GM04504 (cell line): ENCODE measurements at places on chromosomes 2 and 18.

- no peak for DNase-seq
Measured at GRCh38 chr2:86218124-86218523, 18.9 kb downstream of the MRPL35 start.

GRCh38 chr2:71800106-71800809 lies 346.9 kb downstream of the DYSF start:
- no peak for DNase-seq

DNA sequence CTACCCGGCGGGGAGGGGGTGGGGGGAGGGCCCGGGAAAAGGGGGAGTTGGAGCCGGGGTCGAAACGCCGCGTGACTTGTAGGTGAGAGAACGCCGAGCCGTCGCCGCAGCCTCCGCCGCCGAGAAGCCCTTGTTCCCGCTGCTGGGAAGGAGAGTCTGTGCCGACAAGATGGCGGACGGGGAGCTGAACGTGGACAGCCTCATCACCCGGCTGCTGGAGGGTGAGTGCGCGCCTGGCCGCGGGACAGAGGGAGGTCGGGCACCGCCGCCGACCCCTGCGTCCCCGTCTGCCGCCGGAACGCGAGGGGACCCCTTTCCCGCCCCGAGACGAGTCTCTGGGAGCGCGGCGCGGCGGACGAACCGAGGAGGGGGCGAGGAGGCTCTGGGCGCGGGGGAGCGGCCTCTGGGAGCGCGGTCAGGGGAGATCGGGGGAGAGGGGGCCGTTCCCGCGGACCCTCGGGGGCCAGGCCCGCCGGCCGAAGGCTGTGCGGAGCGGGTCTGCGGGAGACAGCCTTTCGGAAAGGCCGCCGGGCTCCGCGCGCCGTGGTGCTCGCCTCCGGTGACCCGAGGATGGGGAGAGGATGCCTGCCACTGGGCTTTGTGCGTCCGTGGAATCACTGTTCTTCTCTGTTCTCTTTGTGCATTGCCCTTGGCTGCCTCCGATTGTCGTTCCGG lies 463 bp downstream of the PPP1CB start:
- DNase-seq: no peak

DNA sequence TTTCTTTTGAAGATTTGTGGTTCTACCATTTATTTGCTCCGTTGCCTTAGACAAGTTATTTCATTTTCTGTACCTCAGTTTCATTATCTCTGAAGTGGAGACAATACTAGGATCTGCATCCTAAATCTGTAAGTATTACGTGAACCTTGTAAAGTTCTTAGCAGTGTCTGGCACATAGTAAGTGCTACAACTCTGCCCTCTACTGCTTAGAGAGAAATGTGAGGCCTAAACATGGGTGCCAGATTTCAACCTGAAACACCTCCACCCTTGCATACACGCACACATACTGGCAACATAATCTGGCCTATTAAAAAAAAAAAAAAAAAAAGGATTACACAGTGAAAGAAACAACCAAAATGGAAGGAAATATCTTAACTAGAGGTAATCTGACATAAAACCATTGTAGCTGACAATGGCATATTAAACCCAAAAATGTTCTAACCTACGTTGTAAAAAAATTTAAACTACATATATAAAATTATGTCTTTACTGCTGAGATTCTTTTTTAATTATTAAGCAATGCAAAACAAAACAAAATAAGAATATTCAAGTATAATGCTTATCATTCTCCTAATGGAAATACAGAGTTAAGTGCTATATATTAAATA lies 132.6 kb downstream of the MAP2 start:
- DNase-seq: peak; percentile 16

DNA sequence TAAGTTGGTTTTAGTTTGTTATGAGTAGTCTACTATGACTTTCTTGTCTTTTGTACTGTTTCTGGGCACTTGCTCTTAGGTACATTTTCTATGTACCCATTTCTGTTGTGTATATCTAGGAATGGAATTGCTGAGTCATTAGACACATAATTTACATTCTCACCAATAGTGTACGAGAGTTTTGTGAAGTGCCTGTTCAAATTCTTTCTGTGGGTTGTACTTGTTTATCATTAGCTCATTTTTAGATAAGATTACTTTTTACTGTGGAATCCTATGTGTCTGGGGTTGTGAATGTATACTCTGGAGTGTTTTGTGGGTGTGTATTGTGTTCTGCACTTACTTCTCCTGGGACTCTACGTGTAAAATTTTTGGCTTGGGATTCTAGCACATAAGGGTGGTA lies 36.6 kb upstream of the CD28 start:
- no peak for DNase-seq

DNA sequence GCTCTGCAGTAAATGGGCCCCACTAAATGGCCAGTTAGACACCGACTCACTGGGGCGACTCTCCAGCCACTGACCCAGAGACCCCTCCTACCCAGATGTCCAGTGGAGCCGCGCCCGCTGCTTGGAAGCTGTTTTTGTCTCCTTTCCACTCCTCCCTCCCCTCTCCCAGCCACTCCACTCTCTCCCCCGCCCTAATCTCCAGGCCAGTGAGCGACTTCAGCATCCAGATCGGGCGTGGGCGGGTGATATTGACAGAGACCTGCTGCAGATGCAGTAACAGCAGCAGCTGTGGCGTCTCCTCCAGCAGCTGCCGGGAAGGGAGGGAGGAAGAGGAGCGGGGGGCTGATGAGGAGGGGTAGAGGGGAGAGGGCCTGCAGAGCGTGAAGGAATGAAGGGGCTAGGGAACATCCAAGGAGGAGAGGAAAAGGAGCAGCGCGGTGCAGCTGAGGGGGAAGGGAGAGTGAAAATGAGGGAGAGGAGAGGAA lies at the start of gene SCN7A:
Gene SCN7A, minus strand, starts transcription at position 110 of the 485 bp plus-strand sequence. CDS start 16,553 bp downstream, outside the sequence.
- no peak for DNase-seq

GRCh38 chr2:100948942-100949811 lies 52.9 kb upstream of the RPL31 start:
- no peak for DNase-seq

DNA sequence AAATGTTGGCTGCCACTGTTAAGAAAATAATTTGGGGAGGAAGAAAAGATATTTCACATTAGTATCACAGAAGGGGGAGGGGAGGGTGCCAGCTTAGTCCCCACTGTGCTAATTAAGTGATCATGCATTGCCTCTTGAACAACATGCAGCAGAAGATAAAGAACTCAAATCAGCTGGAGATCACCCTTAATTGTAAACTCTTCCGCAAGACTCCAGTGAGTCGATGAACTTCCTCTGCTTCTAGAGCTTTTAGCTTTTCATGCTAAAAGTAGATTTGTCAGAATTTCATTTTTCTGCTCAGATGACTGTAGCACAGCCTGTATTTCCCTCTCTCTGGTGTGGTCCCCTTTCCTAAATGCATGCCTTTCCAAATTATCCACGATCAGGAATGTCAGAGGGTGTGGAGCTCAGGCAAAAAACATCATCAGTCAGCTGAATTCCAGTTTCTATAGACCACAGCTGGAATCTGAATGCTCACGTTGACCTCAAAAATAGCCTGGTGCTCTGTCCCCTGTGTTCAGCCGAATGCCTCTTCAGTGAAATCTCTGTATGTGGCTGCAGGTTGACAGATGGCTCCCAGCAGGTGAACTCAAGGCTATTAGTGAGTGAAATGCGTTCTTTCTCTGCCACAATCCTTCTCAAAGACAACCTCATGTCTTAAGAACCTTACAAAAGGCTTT lies 156.8 kb upstream of the UNC80 start:
- DNase-seq: no peak

DNA sequence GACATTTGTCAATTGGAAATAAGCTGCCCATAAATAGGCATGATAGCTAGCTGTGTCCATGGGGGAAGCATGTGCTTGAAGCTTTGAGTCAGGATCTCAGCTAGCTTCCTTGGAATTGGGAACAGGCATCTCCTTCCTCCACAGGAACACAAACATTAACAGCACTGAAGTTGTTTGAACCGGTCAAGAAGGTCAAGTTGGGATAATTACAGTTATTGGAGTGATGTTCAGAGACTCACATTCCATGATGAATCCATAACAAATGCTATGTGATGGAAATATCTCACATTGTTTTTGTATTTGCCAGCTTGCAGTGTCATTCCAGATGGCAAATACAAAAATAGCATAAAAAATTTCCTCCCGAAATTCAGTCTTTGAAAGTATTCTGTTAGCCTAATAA lies 347.6 kb upstream of the SMIM21 start:
- DNase-seq: peak; percentile 10

DNA sequence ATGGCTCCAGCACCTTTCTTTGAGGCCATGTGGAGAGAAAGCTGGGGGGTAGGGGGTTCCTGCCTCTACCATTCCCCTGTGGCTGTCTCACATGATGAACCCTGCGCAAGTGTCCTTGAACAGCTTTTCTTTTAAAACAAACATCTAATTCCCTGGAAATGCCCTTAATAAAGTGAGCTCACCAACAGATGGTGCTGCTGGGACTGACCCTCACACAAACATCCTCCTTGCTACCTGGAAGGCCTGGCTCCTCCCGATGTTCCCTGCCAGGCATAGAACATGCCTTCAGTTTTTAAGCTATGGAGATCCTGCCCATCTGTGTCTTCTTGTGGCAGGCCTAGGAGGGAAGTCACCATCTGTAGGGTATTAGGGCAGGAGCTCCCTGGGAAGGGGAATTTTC lies 60.7 kb upstream of the GATA6 start:
- no peak for DNase-seq

DNA sequence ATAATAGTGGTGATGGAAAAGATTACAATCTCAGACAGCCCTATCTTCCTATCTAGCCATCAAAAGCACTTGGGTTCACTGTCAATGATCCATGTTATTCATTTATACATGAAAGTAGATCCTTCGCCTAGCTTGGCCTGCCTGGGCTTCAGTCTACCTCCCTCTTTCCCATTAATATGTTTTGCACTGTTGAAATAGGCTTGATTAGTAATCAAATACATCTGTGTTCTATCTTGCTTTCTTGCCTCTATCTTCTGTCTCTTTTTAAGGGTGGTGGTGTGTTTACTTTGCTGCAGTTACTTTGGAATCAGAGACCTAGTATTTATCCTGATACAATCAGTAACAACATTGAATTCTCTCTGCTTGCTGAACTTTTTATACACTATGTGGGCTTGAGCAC lies 521.2 kb downstream of the TNS1 start:
- DNase-seq: no peak

GRCh38 chr2:167489325-167489724 lies 601.0 kb downstream of the XIRP2 start:
- DNase-seq: no peak

- no peak for DNase-seq
Measured at GRCh38 chr2:221461901-221462300, 110.2 kb downstream of the EPHA4 start.

DNA sequence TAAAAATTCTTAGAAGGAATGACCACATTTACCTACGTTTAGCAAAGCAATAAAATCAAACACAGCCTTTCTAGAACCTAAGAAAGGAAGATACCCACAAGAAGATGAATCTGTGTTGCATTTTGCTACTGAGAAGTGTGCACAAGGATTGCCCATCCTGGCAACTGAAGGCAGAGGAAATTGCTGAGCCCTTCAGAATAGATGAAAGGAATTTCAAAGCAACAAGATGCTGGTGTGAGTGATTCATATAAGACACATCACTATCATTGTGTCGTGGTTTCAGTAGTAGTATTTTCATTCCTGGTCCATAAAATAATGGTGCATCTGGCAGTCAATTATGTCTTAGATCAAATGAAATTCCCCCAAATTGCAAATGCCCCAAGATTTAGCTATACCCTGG lies 48.4 kb upstream of the ANKRD44 start:
- no peak for DNase-seq

DNA sequence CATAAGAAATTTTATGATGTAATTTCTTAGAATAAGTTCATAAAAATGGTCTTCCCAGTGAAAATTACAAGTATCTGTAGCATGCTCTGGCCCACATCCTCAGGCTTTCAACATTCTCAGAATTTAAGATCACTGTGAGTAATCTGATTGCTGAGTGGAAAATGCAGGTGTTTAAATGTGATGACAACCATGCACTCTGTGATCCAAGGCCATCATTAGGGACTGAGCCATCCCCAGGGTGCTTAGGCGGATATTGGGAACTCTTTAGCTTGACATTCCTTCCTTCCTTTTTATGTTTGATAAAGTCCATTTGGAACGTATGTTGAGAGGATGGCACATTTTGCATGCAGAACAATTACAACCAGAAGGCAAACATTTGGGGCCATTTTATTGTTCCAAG lies 95.5 kb downstream of the ARL4C start:
- DNase-seq: no peak

DNA sequence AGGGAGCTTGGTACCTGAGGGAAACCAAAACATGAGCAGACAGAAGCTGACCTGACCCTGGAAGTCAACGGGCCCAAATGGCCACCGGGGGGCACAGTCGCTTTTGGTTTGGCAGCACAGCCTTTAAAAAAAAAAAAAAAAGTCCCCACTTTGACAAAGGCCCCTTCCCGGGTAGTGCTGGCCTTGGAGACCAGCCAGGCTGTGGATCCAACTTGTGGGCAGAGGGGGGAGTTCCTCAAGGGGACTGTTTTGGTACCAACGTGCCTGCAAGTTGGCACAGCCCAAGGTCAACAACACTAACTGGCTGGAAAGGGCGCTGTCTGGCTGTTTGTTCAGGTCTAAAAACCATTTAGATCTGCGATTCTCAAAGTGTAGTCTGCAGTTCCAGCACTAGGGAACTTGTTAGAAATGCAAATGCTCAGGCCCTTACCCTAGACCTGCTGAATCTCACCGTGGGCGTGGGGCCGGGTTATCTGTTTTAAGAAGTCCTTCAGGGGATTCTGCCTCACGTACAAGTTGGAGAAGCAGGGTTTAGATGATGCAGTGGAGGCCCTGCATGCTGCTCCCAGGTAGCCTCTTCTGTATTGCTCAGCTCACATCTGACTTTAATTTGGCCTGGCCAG lies 83.0 kb downstream of the LPIN1 start:
- no peak for DNase-seq

- DNase-seq: no peak
Measured at GRCh38 chr2:204321910-204322751, 223.1 kb upstream of the PARD3B start.

GRCh38 chr2:44342854-44343253 lies 18.4 kb downstream of the PREPL start:
- no peak for DNase-seq

DNA sequence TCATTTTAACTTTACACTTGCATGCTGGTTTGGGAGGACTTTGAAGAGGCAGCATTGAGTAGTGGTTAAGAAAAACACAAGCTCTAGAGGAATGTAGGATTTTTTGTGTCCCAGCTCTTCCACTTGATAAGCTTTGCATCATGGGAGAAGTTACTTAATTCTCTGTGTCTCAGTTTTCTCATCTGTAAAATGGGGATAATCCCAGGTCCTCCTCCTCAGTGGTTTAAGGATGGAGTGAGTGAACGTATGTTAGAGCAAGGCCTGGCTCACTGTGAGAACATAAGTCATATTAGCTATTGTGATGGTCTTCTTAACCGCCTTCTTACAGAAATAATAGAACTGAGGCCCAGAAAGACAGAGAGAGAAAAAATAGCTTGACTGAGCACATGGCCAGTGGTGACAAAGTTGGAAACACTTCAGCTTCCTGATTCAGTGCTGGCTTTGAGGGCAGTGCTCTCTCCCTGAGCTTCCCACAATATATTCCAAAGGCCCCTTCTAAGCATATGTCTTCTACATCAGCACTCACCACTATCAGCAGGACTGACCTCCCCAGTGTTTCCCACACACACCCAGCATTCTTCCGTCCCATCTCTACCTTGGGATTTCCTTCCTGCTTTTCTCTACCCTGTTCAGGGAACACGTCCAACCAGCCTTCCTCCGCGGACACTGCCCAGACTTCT lies 214.9 kb upstream of the TNP1 start:
- DNase-seq: no peak

- DNase-seq: no peak
Measured at GRCh38 chr2:197378494-197379307, 56.1 kb downstream of the SF3B1 start.
